Activated T-cell treated with anti-CD3 and anti-CD28 coated beads, Interleukin-2, amount 50 U/mL, for 24 hours (primary cell): ENCODE measurements at places on chromosomes 6 and 20.
A peak's percentile ranks its signal among the peaks of the same experiment; 100 is the strongest.

- no peak for DNase-seq
Measured at GRCh38 chr6:89530982-89531381, 98.0 kb downstream of the ANKRD6 start.

- DNase-seq: no peak
Measured at GRCh38 chr6:4820704-4821276, 44.6 kb downstream of the CDYL start.

DNA sequence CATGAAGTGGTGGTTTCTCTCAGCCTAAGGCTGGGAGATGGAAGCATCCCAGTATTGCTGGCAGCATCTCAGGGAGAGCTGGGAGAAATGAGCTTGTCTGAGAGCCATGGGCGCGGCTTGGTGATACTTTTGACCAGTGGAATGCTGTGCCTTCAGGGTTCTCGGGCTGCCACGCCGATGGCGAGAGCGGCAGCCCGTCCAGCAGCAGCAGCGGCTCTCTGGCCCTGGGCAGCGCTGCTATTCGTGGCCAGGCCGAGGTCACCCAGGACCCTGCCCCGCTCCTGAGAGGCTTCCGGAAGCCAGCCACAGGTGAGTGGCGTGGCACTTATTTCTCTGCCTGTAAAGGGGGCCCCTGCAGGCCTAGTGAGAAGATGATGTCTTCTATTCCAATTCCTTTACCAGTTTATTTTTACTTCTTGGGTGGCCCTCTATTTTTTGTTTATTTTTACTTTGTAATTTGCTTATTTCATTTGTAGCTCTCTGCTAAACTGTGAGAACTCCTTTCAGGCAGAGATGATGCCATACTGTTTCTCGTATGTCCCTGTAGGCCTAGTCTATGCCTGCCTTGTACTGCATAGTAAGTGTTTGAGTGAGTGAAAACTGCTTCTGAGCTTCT lies 71.7 kb downstream of the ASXL1 start:
- no peak for DNase-seq

- peak; percentile 94 for DNase-seq
Measured at GRCh38 chr20:50186151-50186885, 4.3 kb upstream of the CEBPB start.

DNA sequence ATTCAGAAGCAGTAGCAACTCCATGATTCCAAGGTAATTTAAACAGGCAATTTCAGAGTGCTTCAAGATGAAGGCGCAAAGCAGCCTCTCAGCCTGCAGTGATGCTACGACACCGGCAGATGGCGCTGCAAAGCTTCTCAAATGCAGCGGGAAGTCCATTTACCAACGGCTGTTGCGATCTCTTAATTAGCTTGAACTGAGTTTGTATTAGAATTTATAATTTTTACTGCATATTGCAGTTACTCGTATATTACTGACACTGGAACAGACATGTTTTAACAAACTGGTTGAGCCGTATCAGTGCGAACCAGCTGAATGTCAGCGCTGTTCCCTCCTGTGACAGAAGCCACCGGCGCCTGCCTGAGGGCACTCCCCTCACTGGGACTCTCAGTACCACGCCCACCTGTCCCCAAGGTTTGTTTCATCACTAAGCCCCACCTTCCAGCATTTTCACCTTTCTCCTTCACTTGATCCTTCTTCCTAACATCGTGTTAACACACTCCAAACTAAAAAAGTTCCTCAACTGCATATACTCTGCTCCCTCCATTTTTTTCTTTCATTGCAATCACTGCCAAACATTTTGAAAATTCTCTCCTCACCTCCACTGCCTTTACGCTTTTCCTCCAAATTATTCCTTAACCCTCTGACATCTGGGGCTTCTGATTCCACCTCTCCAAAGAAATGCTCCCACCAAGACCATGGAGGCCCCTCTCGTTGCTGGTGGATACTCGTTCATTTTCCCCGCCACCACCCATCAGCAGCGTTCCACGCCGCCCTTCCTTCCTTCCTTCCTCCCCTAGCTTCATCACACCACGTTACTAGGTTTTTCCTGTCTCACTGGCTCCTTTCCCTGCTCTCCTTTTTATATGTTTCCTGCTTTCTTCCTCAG lies 14.5 kb downstream of the GNL1 start:
- peak; percentile 82 for DNase-seq

GRCh38 chr20:637559-637958 lies 15.4 kb downstream of the SRXN1 start:
- no peak for DNase-seq

- DNase-seq: no peak
Measured at GRCh38 chr6:131208787-131209186, 73.5 kb downstream of the AKAP7 start.
